ENCODE measurements at places on chromosomes 6 and 20. TPM values are rescaled to one million over a fixed set of nuclear protein-coding genes. Genes with fewer than 3 reads are reported as not detected.

DNA sequence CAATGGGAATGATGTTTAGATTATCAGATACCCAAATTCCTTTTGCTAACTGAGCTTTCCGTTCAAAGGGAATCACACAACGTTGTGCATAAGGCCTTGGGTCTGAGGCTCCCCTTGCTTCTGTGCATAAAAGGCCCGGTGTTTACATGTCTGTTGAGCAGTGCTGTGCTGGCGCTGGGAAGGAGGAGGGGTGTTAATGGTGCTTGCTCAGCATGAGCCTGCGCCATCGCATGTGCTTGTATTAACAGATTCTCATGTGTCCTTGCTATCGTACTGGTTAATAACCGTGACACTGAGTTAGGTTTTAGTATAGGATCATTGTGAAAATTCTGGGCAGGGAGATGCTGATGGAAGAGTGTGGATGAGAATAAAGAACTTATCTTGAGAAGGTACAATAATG lies 62.3 kb upstream of the TRAF3IP2 start:
- no peak for DNase-seq

- no peak for DNase-seq
Measured at GRCh38 chr6:149342525-149342924, 25.0 kb downstream of the TAB2 start.

GRCh38 chr20:49784291-49784690 lies 28.3 kb upstream of the SLC9A8 start:
- no peak for DNase-seq

GRCh38 chr6:64243618-64244017 lies 608.0 kb downstream of the PHF3 start:
- no peak for DNase-seq

DNA sequence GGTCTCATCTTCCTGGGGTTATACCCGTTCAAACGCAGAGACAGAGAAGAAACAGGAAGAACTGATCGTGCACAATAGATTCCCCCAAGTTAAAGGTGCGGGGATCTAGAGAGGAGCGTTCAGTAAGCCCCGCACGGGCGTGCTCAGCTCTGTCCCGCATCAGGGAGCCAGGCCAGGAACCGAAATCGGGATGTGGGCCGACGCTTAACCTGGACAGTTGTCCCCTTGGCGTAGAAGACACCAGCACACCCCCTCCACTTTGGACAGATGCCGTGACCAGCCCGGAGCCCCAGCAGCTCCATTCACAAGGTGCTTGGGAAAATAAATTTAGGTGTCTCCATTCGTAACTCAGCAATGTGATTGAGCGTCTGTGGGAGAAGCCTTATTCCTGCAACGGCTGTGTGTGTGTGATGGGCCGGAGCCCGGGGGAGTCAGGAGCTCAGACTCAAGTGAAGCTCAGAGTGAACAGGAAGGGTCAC lies 24.0 kb upstream of the GATA5 start:
- no peak for DNase-seq

PRL gene
- not detected for total RNA-seq

GRCh38 chr6:148888856-148889255 lies 142.0 kb downstream of the UST start:
- DNase-seq = no peak

DNA sequence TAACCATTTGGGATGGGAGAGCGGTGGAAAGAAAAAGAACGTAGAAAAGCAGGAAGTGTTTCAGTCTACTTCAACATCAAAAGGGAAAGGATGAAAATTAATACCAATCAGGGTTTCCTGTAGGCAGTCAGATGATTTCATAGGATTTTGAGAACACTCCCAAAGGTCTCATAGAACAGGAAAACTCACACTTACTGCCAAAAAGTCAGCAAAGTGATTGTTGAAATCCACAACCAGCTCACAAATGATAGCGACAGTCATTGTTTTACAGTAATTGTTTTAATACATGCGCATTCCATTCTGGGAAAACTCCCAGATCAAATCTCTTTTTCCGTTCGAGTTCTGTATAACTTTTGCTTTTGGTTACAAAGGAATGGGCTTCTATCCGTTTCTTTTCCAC lies 5.3 kb upstream of the CNKSR3 start:
- DNase-seq = no peak

GRCh38 chr6:15484140-15484539 lies 178.7 kb downstream of the DTNBP1 start:
- DNase-seq = no peak

C6orf15 gene
- total RNA-seq = not detected

GRCh38 chr20:63123331-63123741 lies 92.6 kb downstream of the YTHDF1 start:
- no peak for DNase-seq

- DNase-seq = peak; percentile 63
Measured at GRCh38 chr20:44738813-44739477, 6.7 kb upstream of the KCNK15 start.

C2 gene
- total RNA-seq = 27.2 TPM

DNA sequence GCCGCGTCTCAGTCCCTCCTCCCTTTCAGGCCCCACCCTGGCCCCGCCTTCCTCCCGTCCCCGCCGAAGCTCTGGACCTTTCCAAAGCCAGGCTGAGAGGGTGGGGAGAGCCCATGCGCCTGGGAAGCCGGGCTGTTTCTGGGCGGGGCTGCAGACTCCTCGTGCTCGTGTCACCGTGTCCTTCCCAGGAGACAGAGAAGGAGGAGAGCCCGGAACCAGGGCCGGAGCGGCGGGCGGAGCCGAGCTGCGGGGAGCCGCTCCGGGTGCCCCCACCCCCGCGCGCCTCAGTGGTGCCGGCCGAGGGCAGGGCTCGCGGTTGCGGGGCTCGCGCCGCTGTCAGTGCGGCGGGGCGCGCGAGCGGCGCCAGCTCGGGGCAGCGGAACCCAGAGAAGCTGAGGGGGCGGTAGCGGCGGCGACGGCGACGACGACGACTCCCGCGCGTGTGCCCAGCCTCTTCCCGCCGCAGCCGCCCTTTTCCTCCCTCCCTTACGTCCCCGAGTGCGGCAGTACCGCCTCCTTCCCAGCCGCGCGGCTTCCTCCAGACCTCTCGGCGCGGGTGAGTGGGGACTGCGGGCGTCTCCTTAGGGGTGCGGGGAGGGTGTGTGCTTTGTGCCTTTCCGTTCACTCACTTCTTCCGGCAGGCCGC lies at the start of gene RALY:
RALY (plus strand) TSS at position 336 of the 646 bp plus-strand sequence. CDS start 78,164 bp downstream, outside the sequence.
- DNase-seq = peak; percentile 50

DNA sequence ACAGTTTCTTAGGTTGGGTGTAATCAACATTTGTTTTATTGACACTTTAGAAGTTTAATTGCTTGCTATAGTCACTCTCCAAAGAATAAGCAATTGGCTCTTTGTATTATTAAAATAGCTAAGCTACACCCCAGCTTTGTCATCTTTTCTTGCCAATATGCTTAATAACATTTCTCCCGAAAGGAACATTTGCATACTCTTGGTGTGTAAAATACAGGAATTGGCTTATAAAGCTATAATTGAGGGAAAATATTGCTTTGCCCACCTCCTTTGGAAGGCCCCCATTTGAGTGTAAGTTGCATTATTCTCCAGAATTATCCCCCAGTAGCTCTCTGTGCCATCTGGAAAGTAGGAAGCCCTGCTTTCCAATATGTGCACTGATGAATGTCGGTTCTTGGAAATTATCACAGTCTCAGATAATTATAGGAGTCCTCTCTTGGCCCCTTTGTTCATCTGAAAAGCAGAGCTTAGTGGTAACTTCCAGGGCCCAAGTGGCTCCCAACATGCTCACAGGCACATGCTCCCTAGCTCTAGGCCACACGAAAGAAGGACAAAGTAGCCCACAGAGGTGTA lies 92.4 kb upstream of the B3GAT2 start:
- DNase-seq = no peak

MLN gene
- not detected for total RNA-seq

CAP2 gene
- total RNA-seq = 8.6 TPM

PCK1 gene
- not detected for total RNA-seq

DNA sequence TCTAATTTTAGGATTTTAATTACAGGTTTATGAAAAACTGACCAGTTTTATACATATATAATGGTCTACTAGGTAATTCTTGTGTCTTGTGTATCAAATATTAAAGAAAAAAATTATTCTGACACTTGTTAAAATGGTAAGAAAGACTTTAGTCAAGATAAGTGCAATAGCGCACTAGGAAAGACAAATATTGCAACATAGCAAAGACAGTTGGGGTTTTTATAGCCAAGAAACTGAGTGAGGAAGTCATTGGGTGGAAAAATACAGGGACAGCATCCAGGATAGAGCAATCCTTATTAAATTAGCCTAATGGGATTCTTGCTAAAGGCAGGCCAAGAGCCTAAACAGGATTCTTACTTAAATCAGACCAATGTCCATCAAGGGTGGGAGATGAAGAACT lies 71.1 kb downstream of the ROS1 start:
- no peak for DNase-seq

RBM24 gene
- total RNA-seq = 2.5 TPM

DNA sequence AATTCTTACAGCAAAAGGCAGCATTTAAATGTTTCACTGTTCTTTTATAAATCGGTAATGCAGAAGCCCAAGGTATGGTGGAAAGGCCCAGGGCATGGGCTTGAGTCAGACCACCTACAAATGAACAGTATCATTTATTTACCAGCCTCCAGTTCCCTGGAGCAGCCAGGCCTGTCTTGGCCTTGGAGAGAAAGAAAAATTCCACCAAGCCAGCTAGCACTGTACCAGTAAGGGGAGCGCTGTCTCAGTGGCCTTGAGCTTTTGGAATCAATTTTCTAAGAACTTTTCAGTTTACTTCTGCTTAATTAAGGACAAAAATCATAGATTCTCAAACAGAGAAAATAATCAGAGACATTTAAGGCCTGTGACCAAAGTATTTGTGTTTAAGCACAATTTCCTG lies 12.3 kb downstream of the NAPB start:
- DNase-seq = no peak

DNA sequence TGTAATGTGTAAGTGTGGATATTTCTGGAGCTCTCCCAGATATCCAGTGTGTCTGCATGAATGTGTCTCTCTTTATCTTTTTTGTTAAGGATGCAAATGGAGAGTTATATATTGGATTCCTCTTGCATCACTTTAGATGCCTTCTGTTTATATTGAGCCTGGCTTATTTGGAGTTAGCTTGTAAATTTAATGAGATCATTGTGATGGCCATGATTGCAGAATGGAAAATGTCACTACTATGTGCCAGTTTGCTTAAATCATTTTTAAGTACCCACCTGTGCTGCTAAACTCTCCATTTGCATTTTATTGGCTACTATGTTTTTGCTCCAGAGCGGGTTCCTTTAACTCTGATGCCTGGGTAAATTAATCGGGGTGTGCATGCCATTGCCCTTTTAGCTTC lies 334.8 kb downstream of the UTRN start:
- DNase-seq = peak; percentile 7

DNA sequence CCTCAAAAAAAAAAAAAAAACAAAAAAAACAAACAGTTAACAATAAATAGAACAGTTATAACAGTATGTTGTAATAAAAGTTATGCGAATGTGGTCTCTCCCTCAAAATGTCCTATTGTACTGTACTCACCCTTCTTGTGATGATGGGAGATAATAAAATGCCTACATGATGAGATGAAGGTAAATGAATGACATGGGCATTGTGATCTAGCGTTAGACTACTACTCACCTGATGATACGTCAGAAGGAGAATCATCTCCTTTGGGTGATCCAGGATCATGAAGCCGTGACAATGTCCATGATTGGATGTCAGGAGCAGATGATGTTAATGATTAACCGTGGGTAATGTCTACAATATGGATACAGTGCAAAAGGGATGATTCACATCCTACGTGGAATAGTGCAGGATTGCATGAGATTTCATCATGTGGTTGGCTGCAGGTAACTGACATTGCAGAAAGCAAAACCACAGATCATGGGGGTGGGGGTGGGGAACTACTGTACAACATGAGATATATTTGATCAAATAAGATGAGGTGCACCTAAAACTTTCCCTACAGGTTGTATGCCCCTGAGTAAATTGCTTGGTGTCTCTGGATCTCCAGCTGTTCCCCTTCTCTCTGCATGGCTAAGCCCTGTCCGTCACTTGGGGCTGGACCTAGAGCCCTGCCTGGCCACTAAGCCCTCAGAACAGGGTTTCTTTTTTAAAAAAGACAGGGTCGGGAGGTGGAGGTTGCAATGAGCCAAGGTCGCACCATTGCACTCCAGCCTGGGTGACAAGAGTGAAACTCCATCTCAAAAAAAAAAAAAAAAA lies 6.2 kb upstream of the RBCK1 start:
- peak; percentile 83 for DNase-seq

MLIP gene
- not detected for total RNA-seq

RNF217 gene
- 13.2 TPM for total RNA-seq

- peak; percentile 59 for DNase-seq
Measured at GRCh38 chr6:44028789-44029310, 98.4 kb downstream of the MRPL14 start.

DNA sequence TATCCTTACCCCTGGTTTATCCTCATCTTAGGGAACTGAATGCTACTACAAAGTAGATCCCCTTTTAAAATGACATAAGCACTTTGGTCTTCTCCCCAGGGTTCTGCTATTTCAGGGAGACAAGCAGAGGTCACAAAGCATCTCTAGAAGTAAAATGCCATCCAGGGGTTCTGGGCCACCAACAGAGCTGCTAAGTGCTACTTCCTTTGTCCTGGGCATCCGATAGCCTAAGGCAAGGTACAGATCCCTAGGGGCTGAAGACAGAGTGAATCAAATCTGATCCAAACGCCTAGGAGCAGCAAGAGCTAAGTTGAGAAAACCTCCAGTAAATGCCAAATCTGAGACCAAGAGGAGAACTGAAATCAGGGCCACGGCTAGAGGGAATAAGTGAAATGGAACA lies 161.2 kb downstream of the PTPRT start:
- no peak for DNase-seq

SPATA25 gene
- 3.6 TPM for total RNA-seq

- DNase-seq = no peak
Measured at GRCh38 chr6:444653-445275, 53.2 kb downstream of the IRF4 start.

GRCh38 chr20:13349235-13349604 lies 128.1 kb downstream of the ISM1 start:
- DNase-seq = peak; percentile 63

GRCh38 chr20:24804481-24805206 lies 144.4 kb upstream of the CST7 start:
- DNase-seq = no peak

ZNF76 gene
- 19.5 TPM for total RNA-seq

DNA sequence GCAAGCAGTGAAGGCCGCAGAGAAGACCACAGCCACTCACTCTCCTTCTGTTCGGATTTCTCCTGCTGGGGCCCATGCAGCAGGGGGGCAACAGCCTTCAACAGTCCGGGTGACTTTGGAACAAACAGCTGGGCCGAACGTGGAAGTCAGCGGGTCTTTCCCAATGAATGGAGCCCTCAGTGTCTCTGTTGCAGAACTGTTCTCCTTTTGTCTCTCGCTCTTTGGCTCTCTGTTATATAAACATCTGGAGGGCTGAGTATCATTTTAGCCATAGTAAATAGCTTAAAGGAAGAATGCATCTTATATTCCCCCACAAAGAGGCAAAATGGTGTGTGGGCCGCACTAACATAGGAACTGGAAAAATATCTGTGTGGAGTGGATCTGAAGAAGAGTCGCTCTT lies 136.7 kb upstream of the RALGAPA2 start:
- no peak for DNase-seq

OOEP gene
- not detected for total RNA-seq
